ENCODE measurements at places on chromosomes 13 and 19.
A peak's percentile ranks its signal among the peaks of the same experiment; 100 is the strongest.

- DNase-seq = peak; percentile 42
Observed at GRCh38 chr19:39363901-39364457, 21.8 kb downstream of the SAMD4B start.

DNA sequence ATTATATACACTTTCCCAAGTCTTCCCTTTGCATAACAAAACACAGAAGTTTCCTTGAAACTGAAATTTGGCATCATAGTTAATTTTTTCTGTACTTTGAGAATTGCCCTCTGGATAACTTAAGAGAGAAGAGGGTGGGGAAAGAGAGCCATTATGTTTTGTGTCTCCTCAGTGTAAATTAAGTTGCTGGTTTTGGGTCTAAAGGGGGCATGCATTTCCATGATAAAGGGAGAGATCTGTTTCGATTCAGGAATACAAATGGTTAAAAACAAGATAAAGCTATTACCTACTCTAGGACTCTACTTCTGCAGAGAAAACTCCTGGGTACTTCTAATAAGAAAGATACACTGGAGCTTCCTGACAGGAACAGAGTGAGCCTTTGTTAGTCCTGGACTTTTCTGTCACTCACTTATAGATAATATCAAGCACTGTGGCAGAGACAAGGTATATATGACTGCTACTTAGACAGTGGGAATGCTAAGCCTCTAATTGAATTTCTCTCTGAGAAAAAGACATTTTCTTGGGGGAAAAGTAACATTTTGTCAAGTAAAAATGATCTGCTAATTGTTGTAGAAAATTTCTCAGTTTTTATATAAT lies 142.8 kb upstream of the PCDH9 start:
- no peak for DNase-seq

- DNase-seq = no peak
Observed at GRCh38 chr13:44116562-44117332, 237.0 kb downstream of the LACC1 start.

GRCh38 chr19:10219678-10220077 lies 11.5 kb downstream of the S1PR2 start:
- peak; percentile 17 for DNase-seq

GRCh38 chr13:78940455-78941130 lies 281.6 kb upstream of the OBI1 start:
- DNase-seq = no peak

GRCh38 chr13:34464011-34464410 lies 478.1 kb upstream of the NBEA start:
- no peak for DNase-seq

DNA sequence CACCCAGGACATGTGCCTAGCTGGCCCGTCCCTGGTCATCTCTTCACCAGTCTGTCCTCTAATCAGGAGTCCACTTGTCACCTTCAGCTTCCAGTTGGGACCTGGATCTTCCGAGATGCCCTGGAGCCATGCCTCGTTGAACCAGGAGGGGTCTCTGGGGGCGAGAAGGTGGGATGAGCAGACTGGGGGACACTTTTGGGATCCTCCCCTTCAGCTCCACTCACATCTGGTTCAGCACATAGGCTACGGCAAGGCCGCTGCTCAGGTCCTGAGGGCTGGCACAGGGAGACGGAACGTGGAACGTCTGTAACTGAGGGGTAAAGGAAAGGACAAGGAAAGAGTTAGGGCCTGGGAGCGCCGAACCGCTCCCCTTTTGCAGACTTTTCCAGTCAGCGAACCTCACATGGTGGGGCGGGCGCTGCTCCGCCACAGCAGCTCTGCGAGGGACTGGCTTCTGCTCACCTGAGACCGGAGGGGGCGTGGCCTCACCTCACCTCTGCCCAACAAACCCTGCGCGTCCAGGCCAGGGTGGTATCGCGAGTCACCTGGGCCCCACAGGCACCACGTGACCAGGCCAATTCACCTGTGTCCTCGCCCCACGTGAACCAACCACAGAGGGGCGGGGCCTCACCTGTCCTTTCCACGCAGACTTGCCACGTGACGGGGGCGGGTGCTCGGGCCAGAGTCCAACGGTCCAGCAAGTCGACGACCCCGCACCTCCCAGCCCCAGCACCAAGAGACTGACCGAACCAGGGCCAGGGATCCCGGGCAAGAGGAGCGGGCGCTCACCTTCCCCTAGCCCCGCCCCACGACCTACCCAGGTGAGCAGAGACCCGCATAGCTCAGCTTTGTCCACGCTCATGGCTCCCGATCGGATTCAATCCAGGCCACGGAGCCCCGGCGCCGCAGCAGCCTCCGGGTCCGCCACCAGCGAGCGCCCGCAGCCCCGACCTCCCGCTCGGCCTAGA lies at the start of gene HOOK2:
HOOK2 (minus strand) TSS at position 965 of the 968 bp plus-strand sequence; CDS start at position 862, 103 bp downstream.
- no peak for DNase-seq

- DNase-seq = peak; percentile 43
Observed at GRCh38 chr13:76882431-76882830, 3.8 kb downstream of the KCTD12 start.

DNA sequence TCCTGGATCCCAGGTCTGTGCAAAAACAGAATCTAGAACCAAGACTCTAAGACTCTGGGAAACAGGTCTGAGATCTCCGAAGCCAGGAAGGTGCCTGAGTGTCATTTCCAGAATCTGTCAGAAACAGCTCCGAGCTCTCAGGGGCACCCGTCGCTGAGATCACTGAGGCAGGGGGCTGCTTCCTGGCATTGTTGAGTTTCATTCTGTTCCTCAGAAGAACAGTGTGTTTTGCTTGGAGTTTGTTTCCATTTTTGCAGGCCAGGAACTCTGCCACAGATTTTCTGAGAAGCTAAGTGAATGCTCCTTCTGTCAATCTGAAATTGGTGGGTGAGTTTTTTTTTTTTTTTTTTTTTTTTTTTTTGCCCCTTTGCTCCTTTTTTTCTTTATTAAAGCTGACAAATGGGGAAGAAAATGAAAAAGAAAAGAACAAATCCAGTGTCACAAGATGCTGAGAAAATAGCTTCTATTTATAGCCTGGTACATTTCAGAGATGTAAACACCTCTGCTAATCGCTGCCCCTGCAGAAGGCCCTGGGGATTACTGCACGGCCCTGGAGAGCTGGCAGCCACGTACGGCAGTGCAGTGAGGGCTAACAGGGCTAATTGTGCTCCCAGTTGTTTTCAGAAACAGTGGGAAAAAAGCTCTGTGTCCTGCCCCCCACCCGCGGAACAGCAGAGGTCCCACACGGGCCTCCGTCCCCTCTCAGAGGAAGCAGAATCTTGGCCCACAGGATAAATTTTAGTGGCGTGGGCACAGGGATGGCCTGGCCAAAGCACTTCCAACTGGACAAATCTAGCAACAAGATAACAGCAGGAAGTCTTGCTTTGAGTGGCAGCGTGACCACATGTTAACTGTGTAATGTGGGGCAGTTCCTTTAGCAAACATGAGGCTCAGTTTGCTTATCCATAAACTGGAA lies 237.6 kb upstream of the IRS2 start:
- DNase-seq = no peak

DNA sequence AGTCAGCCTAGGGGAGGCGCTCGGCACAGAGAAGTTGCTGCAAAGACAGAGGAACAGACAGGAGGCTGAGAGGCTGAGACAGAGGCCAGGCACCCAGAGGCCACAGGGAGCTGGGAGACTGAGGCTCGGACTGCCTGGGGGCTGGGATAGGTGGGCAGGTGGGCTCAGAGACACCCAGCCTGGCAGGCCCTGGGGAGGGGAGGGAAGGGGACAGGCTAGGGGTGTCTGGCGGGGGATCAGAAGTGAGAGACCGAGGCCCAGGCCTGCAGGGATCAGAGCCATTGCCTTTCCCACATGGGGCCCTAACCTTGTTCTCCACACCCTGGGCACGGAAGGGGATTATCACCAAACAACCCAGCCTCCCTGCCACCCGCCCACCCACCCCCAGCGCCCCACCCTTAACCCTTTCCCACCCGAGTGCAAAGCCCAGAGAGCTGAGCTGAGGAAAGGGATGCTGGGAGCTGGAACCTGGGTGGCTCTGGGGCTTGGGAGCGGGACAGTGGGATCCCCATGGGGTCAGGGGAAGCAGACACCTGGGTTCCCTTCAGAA lies 1.3 kb downstream of the NTN5 start:
- no peak for DNase-seq

GRCh38 chr19:46530636-46531035 lies 35.0 kb upstream of the PNMA8B start:
- DNase-seq = peak; percentile 50

- DNase-seq = no peak
Observed at GRCh38 chr19:56821675-56822074, 18.9 kb downstream of the PEG3 start.

GRCh38 chr19:41548954-41549688 lies 26.8 kb upstream of the CEACAM21 start:
- no peak for DNase-seq

- peak; percentile 82 for DNase-seq
Observed at GRCh38 chr19:7862413-7862951, 11.7 kb downstream of the PRR36 start.

GRCh38 chr13:100789481-100789880 lies 114.9 kb upstream of the TMTC4 start:
- peak; percentile 17 for DNase-seq

DNA sequence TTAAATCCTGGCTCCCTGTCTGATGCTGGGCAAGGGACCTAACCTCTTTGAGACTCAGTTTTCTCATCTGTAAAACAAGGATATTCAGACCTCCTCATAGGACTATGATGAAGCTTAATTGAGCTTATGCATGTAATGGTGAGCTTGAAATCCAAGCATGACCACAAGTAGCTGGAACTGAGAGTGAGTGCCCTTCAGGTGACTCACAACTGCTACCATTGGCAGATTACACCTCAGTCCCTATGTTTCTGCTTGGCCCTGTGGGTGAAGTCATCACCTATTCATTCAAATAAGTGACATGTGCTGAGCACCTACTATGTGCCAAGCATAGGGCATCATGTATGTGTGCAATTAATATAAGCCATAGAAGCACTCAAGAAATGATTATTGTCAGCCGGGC lies 25.7 kb downstream of the NOVA2 start:
- no peak for DNase-seq
